ENCODE measurements at places on chromosomes 11 and 22. TPM values are rescaled to one million over a fixed set of nuclear protein-coding genes. Genes with fewer than 3 reads are reported as not detected.

DNA sequence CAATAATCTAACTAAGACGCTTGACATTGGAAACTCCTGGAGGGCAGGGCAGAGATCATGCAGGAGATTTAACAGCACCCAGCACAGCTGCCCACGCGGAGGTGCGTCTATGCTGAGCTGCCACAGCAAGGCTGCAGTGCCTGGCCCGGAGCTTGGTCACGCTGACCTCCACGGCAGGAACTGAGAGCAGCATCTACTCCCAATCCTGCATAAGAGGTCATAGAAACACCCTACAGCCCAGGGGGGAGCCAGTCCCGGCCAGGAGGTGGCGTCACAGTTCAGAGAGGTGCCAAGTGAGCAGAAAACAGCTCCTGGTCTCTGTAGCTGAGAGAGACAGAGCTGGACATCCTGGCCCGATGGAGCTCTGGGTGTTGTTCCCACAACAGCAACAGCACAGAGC, 121.1 kb upstream of the TMEM45B start:
- no peak overlapping the region for H3K4me3 ChIP-seq
- H3K4me1 ChIP-seq = peaks cover 8% of the 10 kb centered on the region
- H3K27me3 ChIP-seq = no peaks in the 10 kb centered on the region
- H3K36me3 ChIP-seq = no peaks in the 10 kb centered on the region
- DNase-seq = no peak

- no peaks in the 10 kb centered on the region for H3K27me3 ChIP-seq
- H3K4me1 ChIP-seq = no peaks in the 10 kb centered on the region
- H3K4me3 ChIP-seq = no peak overlapping the region
- DNase-seq = no peak
- no peaks in the 10 kb centered on the region for H3K36me3 ChIP-seq
- H3K27ac ChIP-seq = no peak overlapping the region
These were observed 21.5 kb upstream of the POU2AF1 start for GRCh38 chr11:111400595-111400994.

- no peaks in the 10 kb centered on the region for H3K36me3 ChIP-seq
- H3K27ac ChIP-seq = no peak overlapping the region
- peaks cover 12% of the 10 kb centered on the region for H3K27me3 ChIP-seq
These were observed 2.4 kb downstream of the TIMP3 start for GRCh38 chr22:32803738-32804435.

DNA sequence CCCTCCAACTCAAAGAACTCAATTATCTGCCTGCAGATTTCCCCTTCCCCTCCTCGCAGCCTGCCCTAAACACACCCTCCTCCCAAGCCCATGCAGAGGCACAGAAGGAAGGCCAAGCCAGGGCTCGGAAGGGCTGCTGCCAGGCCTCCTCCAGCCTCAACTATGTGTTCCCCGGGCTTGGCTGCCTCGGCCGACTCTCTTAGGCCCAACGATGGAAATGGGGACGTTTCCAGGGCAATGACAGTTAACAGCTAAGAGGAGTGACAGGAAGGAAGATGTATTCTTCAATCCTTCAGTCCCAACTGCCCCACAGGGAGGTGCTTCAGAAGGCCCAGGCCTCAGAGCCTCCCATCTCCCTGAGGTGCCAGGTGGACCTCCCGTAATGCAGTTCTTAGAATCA, 104.0 kb upstream of the AKIP1 start:
- no peaks in the 10 kb centered on the region for H3K27me3 ChIP-seq
- peaks cover 3% of the 10 kb centered on the region for H3K4me1 ChIP-seq
- H3K4me3 ChIP-seq = no peak overlapping the region
- no peak overlapping the region for H3K27ac ChIP-seq
- no peaks in the 10 kb centered on the region for H3K36me3 ChIP-seq
- DNase-seq = no peak

DNA sequence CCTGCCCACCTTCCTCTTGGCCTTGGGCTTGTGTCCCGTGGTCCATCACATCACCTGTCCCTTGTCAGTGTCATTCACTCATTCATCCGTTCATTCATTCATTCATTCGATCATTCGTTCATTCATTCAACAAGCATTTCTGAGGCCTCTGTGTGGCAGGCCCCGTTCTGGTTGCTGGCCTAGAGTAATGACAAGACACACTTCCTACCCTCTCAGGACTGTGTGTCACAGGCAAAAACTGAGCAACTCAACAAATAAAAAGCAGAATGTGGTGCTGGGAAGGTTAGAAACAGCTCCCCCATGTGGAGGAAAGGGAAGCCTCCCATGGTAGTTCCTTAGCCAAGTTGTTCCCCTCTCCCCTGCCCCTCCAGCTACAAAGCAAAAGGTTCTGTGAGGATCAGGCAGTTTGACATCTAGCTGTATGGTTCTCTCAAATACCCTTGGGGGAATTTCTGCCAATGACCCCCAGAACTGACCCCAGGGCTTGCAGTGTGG, 1.6 kb upstream of the OMP start:
- peak; percentile 30 for DNase-seq
- no peaks in the 10 kb centered on the region for H3K27me3 ChIP-seq
- no peak overlapping the region for H3K4me3 ChIP-seq
- H3K36me3 ChIP-seq = no peaks in the 10 kb centered on the region

DNA sequence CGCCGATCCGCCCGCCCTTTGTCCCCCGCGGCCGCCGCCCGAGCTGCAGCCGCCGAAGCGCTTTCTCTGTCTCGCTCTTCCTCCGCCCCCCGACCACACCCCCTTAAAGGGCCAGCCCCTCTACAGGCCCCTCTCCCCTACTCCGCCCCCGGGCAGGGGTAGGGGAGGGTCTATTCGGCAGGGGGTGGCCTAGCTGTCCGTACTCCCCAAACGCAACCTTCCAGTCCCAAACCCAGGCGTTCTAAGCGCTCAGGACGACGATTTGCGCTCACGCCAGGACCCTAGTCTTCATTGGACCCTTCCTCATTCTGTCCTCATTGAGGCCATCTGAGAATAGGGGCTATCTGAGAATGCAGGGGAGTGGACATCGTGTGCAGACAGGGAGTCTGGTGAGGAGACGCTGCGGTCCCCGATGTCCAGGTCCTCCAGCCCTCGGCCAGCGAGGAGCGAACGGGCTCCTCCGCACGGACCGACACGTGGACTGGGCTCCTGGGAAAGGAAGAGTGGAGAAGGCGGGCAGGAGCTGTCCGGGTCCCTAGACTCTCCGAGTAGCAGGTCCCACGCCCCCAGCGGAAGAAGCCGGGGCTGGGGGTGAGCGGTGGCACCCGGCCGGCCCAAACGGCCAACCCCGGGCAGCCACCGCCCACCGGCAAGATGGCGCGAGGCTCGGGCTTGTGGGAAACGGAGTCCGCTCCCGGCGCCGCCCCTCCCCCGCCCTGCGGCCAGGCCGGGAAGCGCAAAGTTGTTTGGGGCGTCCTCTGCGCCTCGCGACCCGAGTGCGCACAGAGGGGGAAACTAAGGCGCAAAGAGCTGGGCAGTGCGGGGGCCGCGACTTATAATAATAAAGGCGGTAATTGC, at the start of gene PPP1R14B:
PPP1R14B (minus strand) TSS at position 73 of the 858 bp plus-strand sequence. CDS start 270 bp downstream, outside the sequence.
- peak; percentile 80 for DNase-seq
- no peaks in the 10 kb centered on the region for H3K27me3 ChIP-seq
- H3K4me1 ChIP-seq = peaks cover 28% of the 10 kb centered on the region
- peak within 1 kb of the TSS; percentile 78 for H3K4me3 ChIP-seq
- H3K36me3 ChIP-seq = no peaks in the 10 kb centered on the region
- H3K27ac ChIP-seq = peak within 1 kb of the TSS; percentile 47

- DNase-seq = no peak
- no peaks in the 10 kb centered on the region for H3K27me3 ChIP-seq
- no peaks in the 10 kb centered on the region for H3K4me1 ChIP-seq
- no peak overlapping the region for H3K27ac ChIP-seq
- H3K36me3 ChIP-seq = no peaks in the 10 kb centered on the region
These were observed 597.9 kb upstream of the KIRREL3 start for GRCh38 chr11:127598476-127598875.

- no peak for DNase-seq
- H3K4me3 ChIP-seq = no peak overlapping the region
- H3K27ac ChIP-seq = no peak overlapping the region
- H3K36me3 ChIP-seq = no peaks in the 10 kb centered on the region
- H3K27me3 ChIP-seq = no peaks in the 10 kb centered on the region
- no peaks in the 10 kb centered on the region for H3K4me1 ChIP-seq
These were observed 7.8 kb downstream of the ADAMTS8 start for GRCh38 chr11:130420478-130421198.

- H3K36me3 ChIP-seq = peaks cover 30% of the 10 kb centered on the region
- H3K4me3 ChIP-seq = no peak overlapping the region
- H3K27ac ChIP-seq = no peak overlapping the region
- no peak for DNase-seq
- H3K27me3 ChIP-seq = no peaks in the 10 kb centered on the region
These were observed 11.6 kb upstream of the TOM1 start for GRCh38 chr22:35288116-35288515.

DNA sequence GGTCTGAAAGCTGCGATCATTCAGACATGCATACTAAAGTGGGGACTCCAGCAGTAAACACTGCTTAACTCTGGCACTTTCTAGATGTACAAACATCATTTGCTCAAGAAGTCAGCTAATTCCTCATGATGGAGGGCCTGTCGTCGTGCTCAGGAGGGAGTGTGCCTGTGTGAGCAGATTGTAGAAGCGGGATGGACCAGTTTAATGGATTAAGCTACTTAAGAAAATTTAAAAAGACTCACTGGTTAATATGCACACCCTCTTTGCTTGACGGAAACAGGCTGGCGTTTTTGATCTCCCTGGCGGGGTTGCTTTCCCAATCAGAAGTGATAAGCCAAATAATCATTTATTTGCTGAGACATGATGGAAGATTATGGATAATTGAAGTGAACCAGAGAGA, 79.0 kb downstream of the LDLRAD3 start:
- no peak for DNase-seq
- H3K4me3 ChIP-seq = no peak overlapping the region
- H3K4me1 ChIP-seq = peaks cover 4% of the 10 kb centered on the region
- no peaks in the 10 kb centered on the region for H3K36me3 ChIP-seq
- no peak overlapping the region for H3K27ac ChIP-seq
- no peaks in the 10 kb centered on the region for H3K27me3 ChIP-seq

DNA sequence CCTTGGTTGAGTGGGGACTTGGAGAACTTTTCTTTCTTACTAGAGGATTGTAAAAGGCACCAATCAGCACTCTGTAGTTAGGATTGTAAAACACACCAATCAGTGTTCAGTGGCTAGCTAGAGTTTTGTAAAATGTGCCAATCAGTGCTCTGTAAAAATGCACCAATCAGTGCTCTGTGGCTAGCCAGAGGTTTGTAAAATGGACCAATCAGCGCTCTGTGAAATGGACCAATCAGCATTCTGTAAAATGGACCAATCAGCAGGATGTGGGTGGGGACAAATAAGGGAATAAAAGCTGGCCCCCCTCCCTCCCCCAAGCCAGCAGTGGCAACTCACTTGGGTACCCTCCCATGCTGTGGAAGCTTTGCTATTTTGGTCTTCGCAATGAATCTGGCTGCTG, 5.5 kb upstream of the DRG1 start:
- H3K36me3 ChIP-seq = no peaks in the 10 kb centered on the region
- peaks cover 3% of the 10 kb centered on the region for H3K4me1 ChIP-seq
- H3K27me3 ChIP-seq = no peaks in the 10 kb centered on the region
- no peak for DNase-seq
- no peak overlapping the region for H3K27ac ChIP-seq

GRCh38 chr22:41353862-41354575, 27.7 kb upstream of the TEF start:
- H3K4me3 ChIP-seq = no peak overlapping the region
- no peak for DNase-seq
- H3K36me3 ChIP-seq = peaks cover 72% of the 10 kb centered on the region
- no peaks in the 10 kb centered on the region for H3K4me1 ChIP-seq

GRCh38 chr22:31490496-31490925, 869 bp upstream of the EIF4ENIF1 start:
- no peaks in the 10 kb centered on the region for H3K27me3 ChIP-seq
- H3K4me1 ChIP-seq = peaks cover 26% of the 10 kb centered on the region
- H3K4me3 ChIP-seq = peak overlapping the region; percentile 64
- H3K36me3 ChIP-seq = no peaks in the 10 kb centered on the region

GRCh38 chr11:112962579-112963367, 1.6 kb downstream of the NCAM1 start:
- H3K4me1 ChIP-seq = peaks cover 13% of the 10 kb centered on the region
- no peak overlapping the region for H3K27ac ChIP-seq
- no peaks in the 10 kb centered on the region for H3K36me3 ChIP-seq
- peak overlapping the region; percentile 27 for H3K4me3 ChIP-seq

DNA sequence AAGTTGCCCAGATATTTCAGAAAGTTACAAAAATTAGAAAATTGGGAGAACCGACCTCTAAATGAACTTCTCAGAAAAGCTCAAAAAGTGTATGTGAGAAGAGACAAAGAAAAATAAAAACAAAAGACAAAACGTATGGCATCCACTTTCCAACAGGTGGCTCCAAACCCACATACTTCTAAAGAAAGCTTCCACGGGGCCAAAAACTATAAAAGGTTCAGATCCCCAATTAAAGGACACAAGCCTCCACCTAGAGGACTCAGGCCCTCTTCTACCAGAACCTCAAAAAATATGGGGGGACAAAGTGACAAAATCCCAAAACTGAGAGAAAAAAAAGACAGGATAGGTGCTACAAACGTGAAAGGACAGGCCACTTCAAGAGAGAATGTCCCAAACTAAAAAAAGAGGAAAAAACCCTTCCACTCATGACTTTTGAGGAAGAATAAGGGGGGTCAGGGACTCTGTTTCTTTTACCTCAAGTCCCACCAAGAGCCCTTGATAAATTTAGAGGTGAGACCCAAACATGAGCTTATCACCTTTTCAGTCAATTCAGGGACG, 8.8 kb downstream of the SCGB2A1 start:
- peaks cover 9% of the 10 kb centered on the region for H3K27me3 ChIP-seq
- no peak overlapping the region for H3K4me3 ChIP-seq
- H3K36me3 ChIP-seq = no peaks in the 10 kb centered on the region
- no peaks in the 10 kb centered on the region for H3K4me1 ChIP-seq
- DNase-seq = peak; percentile 31
- no peak overlapping the region for H3K27ac ChIP-seq

DNA sequence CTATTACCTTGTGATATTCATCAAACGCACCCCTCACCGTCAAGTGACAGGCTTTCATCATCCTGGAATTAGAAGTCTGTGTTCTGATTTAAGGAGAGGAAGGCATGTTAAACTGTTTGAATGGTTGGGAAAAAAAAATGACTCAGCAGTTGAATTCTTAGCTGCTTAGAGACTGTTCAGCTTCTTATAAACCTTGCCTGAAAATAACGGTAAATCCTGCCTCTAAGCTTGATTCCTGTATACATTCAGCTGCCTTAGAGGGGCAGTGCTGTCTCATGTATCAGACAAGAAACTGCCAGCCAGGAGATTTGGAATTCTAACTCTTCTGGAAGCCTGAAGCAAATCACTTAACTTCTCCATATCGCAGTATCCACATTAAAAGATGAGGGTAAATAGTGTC, 437.4 kb downstream of the JRKL start:
- H3K27me3 ChIP-seq = no peaks in the 10 kb centered on the region
- no peak overlapping the region for H3K27ac ChIP-seq
- no peaks in the 10 kb centered on the region for H3K36me3 ChIP-seq
- DNase-seq = no peak

GRCh38 chr11:69541001-69541285, 59.5 kb downstream of the LINC01488 start:
- H3K4me3 ChIP-seq = no peak overlapping the region
- H3K27ac ChIP-seq = no peak overlapping the region
- peaks cover 7% of the 10 kb centered on the region for H3K4me1 ChIP-seq
- no peaks in the 10 kb centered on the region for H3K36me3 ChIP-seq

Gene SYT8
- total RNA-seq = not detected

Gene P2RX6
- total RNA-seq = not detected

Gene PITPNB
- total RNA-seq = 109 TPM

Gene VWCE
- 14.8 TPM for total RNA-seq

Gene POGLUT3
- 43.9 TPM for total RNA-seq

All from endothelial cell of umbilical vein (primary cell).